ENCODE measurements at places on chromosomes 3 and 15. TPM values are rescaled to one million over a fixed set of nuclear protein-coding genes. Genes with fewer than 3 reads are reported as not detected.
A peak's percentile ranks its signal among the peaks of the same experiment; 100 is the strongest.

DNA sequence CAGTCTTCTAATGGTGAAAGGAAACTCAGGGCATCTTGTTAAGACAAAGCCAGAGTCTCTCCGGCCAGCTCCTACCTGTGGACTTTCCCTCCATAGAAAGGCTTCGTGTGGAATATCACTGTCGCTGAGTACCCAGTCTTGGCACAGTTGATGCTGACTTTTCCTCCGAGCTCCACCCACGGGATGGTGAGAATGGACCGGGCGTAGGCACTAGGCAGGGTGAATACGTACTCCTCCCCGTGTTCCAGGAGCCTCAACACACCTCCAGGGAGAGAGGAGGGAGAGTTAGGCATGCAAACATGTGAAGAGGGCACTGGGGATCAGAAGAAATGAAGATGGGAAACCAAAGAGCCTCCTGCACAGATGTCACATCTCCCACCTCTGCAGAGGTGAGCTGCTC, 138.0 kb downstream of the STT3B start:
- no peak for DNase-seq

DNA sequence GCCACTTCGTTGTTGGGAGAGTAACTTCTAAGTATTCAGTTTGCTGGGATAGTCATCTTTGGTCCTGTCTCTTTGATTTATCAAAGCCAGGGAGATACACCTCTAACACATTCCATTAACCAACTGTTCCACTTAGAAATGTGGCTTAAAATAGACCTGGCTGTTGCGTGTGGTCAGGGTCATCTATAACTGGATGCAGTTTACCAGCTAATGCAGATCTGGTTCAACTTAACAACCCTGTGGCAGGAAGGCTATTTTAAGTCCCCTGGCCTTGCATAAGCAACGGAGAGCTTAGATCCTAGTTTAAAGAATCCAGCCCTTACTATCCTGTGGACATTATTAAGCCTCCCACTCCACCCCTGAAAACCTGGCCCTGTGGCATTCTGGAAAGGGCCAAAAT, 28.1 kb upstream of the CAPN3 start:
- DNase-seq: peak; percentile 11

Gene AMT
- 5.5 TPM for polyA plus RNA-seq

DNA sequence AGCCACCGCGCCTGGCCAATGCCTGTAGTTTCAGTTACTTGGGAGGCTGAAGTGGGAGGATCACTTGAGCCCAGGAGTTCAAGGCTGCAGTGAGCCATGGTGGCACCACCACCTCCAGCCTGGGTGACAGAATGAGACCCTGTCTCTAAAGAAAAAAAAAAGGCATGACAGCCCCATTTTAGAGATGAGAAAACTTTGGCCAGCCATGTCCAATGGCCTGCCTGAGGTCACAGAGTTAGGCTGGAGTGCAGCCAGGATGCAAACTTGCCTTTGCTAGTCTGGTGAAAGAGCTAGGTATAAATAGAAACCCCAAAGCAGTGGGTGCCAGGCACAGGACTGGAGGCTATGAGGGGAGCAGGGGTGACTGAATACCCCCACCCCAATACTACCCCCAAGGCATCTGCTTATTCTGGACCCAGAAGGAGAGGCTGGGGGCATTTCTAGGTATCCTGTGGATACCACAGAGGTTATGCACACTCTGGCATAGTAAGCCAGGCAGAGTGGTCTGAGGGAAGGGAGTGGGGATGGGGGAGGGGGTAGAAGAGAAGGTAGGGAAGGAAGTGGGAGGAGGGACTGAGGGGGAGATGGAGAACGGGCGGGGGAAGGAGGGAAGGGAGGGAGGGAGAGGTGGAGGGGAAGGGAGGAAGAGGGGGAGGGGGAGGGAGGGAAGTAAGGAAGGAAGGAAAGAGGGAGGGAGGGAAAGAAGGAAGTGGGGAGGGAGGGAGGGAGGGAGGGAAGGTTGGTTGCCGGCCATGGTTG, 16.2 kb upstream of the C15orf39 start:
- DNase-seq: no peak

DNA sequence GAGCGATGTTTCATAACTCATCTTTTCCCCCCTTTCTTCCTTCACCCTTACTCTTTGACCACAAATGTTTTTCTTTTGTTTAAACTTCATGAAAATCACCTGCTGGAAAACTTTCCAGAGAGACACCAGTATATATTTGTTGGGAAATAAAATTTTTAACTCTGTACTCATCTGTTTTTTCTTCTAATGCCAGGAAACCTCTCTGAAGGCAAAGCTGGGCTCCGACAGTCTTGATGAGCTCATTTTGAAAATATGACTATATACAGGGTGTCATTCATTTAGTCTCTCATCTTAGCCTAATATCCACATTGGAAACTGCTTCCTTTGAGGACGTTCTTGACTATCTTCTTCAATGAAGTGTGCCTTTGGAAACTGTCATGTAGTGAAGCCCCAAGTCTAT, 339.6 kb upstream of the ROBO2 start:
- peak; percentile 29 for DNase-seq

DNA sequence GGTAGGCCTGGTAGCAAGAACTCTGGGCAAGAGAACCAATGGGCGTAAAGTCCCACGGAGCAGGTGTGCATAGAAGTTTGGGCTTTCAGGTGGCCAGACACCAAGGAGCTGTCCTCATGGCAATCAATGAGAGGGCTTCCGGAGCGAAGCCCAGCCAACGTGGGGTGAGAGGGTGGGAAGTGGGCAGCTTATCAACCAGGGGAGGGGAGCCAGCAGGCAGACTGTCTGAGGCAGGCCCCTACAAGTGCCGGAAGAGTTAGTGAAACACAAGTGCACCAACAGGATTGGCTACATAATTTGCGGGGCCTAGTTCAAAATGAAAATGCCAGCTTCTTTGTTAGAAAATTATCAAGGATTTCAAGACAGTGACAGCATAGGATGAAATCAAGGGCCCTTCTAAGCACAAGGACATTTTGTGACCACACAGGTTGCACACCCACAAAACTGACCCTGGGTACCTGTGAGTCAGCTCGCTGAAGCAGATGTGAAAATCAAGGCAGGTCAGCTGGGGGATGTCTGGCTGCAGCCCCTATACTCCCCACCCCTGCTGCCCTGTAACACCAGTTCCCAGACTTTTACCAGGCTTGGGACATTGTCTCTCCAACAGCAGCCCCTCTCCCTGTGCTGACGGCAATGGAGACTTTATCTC, 102.1 kb upstream of the ETV5 start:
- DNase-seq: no peak

Gene ACKR2
- polyA plus RNA-seq: 0.10 TPM

GRCh38 chr3:22960105-22960984, 242.8 kb upstream of the UBE2E2 start:
- DNase-seq: peak; percentile 26

Gene AADACL2
- polyA plus RNA-seq: not detected

Gene SNRPA1
- polyA plus RNA-seq: 79.9 TPM

Gene KBTBD12
- polyA plus RNA-seq: not detected

DNA sequence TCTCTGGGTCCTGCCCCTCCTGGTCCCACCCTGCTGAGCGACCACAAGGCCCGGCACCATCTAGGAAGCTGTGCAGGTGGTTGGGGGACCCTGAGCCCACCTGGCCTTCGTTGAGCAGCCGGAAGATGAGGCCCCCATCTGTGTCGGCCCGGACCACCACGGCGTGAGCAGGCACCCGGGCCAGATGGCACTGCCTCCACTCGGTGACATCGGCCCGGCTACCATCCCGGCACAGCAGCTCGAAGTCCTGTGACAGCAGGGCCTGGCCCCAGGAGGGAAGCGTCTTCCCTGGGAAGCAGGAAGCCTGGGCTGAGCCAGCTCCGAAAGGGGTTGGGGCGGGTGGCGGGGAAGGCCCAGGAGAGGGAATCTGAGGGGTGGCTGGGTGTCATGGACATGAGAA, 12.6 kb downstream of the MELTF start:
- no peak for DNase-seq

Gene ZPLD1
- polyA plus RNA-seq: not detected

DNA sequence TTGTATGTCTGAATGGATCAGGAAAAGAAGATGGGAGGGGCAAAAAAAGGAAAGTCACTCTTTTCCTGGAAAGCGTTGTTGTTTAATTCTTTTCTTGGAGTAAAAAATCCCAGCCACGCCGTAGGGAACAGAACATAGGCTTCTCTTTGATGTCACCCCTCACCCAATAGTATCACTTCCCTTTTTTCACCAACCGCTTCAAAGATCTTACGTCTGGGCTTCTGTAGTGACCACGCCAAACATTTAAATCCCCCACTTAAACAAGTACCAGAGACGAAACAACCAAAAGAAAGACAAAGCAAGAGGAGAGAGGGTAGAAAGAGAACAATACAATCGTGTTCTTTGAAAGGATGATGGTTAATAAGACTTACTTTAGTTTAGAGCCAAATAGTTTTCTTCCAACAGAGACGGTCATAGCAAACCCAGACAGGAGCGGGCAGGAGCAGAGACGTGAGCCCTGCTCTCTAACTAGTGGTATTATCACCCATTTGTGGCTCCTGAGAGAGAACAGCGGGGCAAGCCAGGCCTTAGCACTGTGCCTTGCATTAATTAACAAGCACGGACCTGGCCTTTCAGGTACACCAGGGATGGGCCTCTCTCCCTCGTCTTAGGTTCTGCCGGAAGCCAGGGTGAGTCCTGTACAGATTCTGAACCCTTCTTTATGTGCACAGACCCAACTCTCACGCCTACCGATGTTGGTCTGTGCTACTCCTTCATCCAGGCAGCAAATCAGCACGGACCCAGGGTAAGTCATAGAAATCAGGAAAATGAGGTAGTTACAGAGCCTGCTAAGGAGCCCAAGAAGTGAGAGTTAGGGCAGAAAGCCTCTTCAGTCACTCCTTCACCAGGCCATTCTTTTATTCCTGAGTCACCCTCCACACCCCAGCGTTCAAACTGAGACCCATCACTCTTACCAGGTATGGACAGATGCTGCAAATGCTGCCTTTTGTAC, 28.2 kb upstream of the BCL6 start:
- no peak for DNase-seq

DNA sequence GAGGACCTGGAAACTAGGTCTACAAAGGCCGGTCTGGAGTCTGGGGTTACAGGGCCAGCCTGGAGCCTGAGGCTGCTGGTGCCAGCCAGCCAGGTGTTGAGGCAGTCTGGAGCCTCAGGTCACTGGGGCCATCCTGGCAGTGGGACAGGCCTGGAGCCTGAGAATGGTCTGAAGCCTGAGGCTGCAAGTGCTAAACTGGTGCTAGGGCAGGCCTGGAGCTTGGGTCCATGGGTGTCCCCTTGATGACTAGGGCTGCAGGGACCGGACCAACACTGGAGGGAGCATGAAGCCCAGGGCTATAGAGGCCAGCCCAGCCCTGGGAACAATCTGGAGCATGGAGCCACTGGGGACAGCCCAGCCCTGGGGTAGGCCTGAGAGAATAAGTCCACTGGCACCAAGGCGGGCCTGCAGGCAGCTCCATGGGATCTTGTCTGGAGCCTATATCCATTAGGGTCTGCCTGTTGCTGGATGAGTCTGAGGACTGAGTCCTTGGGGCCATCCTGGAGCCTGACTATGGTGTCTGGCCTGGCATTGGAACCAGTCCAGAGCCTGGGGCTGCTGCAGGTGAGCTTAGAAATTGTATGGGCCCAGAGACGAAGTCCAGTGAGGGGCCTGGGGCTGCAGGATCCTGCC, 101.9 kb downstream of the GLDN start:
- no peak for DNase-seq

DNA sequence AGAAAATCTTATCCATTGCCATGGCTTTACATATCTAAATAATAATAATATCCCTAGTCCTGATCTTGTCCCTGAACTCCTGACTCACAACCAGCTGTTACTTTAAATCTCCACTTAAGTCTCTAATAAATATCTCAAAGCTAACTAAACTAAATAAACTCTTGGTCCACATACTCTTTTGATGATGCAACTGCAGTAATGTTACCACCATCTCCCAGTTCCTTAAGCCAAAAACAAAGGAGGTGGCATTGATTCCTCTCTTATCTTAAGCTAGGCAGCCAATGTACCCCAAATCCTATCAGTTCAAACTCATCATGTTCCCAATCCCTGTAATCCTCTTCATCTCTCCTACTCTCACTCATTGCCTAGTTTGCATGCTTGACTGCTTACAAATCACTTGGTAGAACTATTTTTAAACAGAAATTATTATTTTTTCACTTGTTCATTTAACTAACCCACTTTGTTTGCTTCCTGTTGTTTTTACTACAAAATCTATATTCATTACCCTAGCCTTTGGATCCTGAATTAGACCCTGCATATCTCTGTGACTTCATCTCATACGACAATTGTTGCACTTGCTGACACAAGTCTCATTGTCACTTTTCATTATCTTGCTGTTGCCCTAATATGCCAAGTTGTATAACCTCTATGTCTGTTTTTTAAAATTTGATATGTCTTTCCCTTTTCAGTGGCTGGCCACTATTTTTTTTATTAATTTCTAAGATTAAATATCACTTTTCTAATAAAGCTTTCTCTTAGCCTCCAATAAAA, 462.2 kb downstream of the ZPLD1 start:
- no peak for DNase-seq

GRCh38 chr15:87735522-87735921, 521.0 kb downstream of the NTRK3 start:
- DNase-seq: no peak

GRCh38 chr15:64224511-64224910, 61.7 kb upstream of the PPIB start:
- peak; percentile 66 for DNase-seq

Gene BBX
- 13.6 TPM for polyA plus RNA-seq

DNA sequence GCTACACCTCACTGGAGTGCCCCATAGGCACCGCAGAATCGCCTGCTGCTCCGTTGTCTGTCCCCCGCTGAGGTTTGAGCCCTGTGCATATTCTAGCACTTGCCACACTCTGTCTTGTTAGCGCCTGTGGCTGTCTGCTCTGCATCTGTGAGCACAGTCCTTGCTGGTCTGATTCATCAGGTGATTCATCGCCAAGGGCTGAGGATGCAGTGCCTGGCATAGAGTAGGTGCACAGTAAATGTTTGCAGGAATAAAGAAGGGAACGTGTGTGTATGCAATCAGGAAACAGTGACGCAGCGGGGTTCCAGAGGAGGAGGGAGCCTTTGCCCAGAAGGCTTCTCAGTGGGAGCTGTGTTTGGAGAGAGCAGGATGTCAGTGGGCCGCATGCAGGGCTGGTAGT, 124.0 kb upstream of the PLXNA1 start:
- peak; percentile 97 for DNase-seq

- no peak for DNase-seq
These were observed 80.7 kb upstream of the GSK3B start for GRCh38 chr3:120174811-120175539.

Gene SCAANT1
- polyA plus RNA-seq: not detected

- DNase-seq: no peak
These were observed 428.5 kb upstream of the CNTN3 start for GRCh38 chr3:75042941-75043340.

DNA sequence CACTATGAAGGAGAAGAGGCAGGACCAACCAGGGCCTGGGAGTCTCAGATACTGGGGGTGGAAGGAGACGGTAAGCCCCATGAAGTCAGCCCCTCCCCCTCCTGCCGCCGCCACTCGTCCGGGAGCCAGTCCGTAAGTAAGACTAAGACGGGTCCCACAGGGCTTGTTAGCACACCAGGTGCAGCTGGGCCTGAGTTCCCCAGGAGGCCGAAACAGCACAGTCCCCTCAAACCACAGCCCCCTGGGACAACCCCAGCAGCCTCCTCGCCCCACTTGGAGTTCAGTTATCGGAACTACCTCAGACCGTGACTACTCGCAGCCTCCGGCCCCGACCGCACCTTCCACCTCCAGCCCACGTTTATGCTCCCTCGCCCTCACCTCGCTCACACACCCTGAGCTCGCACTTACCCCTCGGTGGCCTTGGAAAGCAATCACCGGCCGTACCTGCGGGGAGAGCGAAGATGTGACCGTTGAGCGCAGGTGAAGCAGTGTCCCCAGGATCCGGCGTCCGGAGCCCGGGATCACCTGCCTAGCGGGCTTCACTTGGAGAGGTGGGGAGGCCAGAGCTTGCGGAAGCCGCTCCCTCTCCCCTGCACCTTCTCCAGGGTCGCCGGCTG, 557 bp downstream of the ELL3 start:
- DNase-seq: no peak

Measured in IMR-90 (cell line).